ENCODE measurements at places on chromosomes 3 and 15.
A peak's percentile ranks its signal among the peaks of the same experiment; 100 is the strongest.

DNA sequence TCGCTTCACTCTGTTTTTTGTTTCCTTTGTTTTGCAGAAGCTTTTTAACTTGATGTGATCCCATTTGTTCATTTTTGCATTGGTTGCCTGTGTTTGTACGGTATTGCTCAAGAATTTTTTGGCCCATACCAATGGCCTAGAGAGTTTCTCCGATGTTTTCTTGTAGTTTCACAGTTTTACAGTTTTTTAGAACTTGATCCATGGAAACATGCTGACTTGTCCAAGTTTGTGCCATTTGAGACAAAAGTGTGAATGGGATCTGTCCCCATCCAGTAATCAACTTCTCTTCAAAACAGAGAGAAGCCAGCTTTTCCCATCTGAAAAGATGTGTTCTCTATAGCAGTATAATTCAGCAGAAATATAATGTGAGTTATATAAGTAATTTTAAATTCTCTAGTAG, 266.5 kb upstream of the LRTM1 start:
- no peak for DNase-seq

DNA sequence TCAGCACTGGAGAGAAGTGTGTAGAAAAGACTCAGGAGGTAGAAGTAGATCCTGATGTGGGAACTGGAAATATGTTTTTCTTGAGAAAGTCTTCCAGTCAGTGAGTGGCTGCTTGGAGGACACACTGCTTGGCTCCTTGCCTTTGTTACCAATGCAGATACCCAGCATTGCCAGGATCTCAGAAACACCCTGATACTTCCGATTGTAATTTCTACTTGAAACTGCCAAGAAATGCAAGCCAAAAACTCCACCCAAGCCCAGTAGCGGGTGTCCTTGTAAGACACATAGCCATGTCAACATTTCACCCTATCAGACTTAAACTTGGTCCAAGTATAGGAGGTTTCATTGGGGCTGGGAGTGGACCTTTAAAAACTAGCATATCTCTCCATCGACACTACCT, 141.8 kb downstream of the ALDH1A2 start:
- no peak for DNase-seq

- DNase-seq: no peak
Observed at GRCh38 chr15:99857836-99858235, 124.6 kb upstream of the LYSMD4 start.

- DNase-seq: no peak
Observed at GRCh38 chr15:68783226-68784058, 37.3 kb downstream of the ANP32A start.

GRCh38 chr15:101579631-101580163, 72.5 kb downstream of the TM2D3 start:
- DNase-seq: no peak

- no peak for DNase-seq
Observed at GRCh38 chr15:66138892-66139590, 114.5 kb downstream of the MEGF11 start.

DNA sequence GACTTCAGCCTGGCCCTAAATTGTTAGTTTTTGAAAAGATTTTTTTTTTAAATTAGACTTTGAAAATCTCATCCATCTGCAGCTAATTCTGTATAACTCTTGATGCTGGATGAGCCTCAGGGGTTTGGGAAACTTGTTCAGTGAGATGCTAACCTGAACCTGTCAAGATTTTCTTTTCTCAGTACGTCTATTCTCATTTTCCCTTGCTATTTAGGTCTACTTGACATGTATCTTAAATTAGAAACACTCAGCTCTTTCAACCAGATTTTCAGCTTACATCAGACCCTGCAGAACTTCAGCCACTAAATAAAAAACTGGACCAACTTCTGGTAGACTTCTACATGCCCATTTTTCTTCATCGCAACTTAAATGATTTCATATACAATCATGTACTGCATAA, 61.4 kb downstream of the MFSD1 start:
- no peak for DNase-seq

DNA sequence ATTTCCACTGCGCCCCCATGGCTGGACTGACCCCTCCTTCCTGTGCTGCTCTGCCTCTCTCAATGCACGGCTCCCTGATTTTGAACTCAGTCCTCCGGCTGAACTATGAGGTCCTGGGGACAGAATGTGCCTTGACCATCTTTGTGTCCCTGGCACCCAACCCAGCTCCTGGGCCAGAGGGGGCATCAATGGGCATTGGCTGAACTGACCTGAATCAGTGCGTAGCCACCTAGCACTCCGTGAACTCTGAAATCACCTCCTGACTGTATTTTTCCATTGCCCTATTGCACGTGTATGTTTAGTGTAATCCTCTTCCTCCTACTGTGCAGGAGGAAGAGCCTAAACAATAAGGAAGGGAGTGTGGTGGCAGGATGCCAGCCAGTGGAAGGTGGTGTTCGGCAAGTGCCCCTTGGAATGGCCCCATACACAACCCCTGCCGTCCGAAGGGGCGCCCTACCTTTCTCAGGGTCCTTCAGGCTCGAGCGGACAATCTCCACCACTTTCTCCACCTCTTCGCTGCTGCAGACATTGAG, 33.5 kb downstream of the BDH1 start:
- no peak for DNase-seq

- no peak for DNase-seq
Observed at GRCh38 chr3:153970741-153971347, 150.3 kb upstream of the ARHGEF26 start.

DNA sequence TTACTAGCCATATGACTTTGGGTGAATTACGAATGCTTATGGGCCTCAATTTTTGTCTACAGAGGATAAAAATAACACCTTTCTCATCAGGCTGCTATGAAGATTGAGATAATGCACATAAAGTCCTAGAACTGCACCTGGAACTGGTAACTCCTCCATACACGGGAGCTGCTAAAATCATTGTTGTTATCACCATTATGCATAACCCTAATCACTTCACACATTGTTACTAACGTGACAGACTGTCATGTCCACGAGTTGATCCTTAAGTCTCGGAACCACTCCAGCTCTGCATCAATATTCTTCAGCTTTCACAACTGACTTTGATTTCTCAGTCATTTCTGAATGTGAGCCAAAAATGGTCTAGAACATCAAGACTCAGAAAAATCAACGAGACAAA, 64.1 kb downstream of the RFTN1 start:
- DNase-seq: no peak

- peak; percentile 54 for DNase-seq
Observed at GRCh38 chr3:63872135-63872924, 8.7 kb downstream of the ATXN7 start.

DNA sequence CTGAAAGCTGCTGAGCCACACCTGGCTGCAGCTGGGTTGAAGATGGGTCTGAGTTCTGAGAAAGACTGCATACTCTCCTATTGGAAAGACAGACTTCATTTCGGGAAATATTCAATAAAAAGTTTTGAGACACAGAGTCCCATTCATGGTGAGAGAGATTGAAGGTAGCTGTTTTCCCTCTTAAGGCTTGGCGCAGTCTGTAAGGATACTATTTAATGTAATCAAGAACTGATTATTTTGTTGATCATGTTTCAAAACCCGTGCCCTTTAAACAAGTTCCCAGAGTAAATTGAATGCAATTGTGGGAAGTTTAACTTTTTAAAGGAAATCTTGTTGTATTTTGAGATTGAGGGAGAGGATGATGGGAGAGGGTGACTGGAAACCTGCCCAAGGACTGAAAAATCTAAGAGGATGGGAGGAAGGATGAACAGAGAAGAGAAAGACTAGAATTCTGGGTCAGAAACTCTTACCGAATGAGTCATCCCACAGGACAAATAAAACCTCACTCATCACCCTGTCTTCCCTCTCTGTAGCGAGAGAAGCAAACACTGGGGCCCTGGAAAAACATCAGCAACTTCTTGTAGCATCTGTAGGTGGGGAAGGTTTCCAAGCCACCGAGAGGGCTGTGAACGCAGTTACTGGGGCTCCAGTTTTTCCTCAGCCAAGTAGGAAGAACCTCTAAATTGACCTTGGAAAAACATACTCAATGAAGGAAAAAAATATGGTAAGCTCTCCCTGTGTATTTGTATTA, 193.2 kb upstream of the TPRG1 start:
- peak; percentile 11 for DNase-seq

- DNase-seq: no peak
Observed at GRCh38 chr3:30764891-30765290, 129.6 kb downstream of the GADL1 start.

DNA sequence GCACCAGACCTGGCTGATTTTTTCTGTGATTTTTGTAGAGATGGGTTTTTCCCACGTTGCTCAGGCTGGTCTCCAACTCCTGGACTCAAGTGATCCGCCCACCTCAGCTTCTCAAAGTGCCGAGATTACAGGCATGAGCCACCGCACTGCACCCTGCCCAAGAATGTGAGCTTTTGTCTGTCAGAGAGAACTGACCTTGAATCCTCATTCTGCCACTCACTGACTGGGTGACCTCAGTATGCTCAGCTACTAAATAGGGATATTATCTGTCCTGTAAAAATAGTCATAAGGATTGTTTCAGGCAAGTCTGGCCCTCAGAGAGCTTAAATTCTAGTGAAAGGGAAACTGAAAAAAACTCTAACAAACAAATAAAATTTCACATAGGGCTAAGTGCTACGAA, 2.1 kb upstream of the RFT1 start:
- no peak for DNase-seq

DNA sequence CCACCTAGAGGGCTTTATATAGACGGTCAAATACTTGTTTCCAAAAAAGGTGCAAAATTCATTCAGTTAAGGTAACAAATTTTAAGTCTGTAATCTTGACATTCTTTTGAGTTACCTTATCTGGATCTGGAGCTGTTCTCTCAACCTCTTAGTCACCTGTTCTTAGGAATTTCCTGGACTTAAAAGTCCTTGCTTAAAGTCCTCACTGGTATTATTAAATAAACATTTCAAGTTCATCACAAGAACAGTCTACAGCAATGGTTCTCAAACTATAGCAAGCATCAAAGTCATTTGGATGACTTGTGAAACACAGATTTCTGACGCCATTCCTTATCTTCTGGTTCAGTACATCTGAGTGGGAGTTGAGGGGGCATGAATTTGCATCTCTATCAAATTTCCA, 122.9 kb upstream of the GOLIM4 start:
- no peak for DNase-seq

DNA sequence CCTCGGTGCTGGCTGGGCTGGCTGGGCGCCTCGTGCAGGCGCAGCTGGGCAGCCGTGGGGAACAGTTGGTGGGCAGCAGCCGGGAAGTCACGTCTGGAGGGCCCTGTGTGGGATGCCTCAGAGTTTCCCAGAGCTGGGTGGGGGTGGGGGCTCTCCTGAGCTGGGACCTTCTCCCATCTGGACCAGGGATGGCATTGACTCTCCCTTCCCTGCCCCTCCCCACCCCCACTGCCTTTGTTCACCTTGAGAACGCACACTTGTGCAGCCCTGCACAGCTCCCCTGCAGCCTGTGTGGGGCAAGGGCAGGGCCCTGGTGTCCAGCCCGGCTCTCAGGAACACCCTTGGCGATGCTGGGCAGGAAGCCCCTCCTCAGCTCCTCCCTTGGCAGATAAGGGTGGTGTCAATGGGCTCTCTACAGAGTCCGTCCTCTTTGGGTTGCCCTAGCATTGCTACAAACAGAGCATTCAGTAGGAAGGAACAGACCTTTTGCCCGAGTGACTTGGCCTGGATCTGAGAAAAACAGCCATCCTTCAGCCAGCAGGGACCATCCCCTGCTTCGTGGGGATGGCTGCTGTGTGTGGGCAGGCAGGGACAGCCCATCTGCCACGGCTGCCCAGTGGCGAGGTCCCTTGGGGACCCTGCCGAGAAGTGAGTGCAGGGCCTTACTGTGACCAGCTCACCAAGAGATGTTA, 25.5 kb upstream of the KLF13 start:
- DNase-seq: no peak

GRCh38 chr15:90644952-90645725, 72.0 kb upstream of the BLM start:
- DNase-seq: no peak

- no peak for DNase-seq
Observed at GRCh38 chr3:50295553-50296431, 3.4 kb downstream of the HYAL3 start.

DNA sequence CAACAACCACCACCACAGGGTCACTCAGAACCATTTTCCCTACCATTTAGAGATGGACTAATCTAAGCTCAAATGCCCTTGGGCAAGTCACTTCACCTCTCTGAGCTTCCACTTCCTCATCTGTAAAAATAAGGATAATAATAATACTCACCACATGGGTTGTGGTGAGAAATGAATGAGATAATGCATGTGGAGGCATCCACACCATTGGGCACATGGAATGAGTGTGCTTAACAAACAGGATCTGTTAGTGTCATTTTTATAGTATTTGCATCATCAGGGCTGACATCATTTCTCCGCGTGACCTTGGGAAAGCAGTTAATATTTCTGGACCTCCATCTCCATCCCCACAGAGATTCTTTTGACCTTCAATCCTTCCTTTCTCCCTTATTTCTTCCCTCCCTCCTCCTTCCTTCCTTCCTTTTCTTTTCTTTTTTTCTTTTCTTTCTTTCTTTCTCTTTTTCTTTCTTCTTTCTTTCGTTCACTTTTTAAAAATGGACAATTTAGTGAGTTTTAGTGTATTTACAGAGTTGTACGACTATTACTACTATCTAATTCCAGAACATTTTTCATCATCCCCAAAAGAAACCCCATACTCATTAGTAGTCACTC, 7.7 kb upstream of the RFT1 start:
- DNase-seq: no peak

DNA sequence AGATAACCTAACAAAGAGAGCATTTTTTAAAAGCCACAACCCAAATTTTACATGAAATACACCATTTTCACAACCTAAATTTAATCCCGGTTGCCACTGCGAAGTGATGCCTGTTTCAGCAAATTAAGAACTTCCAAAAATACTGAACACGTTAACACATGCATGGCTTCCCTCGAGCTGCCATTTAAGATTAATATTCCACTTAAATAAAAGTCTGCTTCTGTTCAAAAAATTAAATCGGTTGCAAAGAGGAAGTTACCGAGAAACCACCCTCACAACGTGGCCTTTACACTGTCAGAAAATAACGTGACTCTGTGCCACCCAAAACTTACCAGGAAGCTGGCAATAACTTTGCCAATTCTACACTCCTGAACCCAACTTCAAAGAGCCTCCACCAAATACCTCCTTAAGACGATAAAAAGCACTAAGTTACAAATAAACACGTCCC, 1.2 kb downstream of the TBL1XR1 start:
- DNase-seq: no peak

- DNase-seq: no peak
Observed at GRCh38 chr15:89139613-89140499, 51.6 kb downstream of the ABHD2 start.

DNA sequence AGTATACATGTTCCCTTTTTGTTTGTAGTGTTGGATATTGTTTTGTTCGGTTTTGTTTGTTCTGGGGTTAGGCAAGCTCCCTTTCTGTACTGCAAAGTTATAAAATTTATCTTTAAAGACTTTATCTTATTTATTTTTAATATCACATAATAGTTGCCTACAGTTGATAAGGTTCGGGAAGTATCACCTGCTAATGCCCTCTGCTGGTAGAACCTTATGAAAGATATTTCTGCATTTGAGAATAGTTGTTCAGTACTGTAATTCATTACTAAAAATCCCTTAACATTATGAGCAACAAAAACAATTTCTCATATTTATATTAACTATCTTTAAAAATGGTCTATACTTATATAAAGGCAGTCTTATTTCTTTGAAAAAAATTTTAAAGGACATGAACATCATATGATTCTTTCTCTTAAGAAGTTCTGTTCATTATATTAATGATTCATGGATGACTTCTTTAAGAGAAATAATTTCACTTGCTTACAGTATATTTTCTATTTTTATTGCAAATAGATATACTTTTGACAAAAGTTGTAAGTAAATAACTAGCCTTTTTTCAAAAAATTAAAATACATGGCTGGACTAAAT, 1126.8 kb downstream of the SI start:
- DNase-seq: no peak

Data from hepatic stellate cell (primary cell).